ENCODE measurements at places on chromosomes 13 and 19. TPM values are rescaled to one million over a fixed set of nuclear protein-coding genes. Genes with fewer than 3 reads are reported as not detected.

DNA sequence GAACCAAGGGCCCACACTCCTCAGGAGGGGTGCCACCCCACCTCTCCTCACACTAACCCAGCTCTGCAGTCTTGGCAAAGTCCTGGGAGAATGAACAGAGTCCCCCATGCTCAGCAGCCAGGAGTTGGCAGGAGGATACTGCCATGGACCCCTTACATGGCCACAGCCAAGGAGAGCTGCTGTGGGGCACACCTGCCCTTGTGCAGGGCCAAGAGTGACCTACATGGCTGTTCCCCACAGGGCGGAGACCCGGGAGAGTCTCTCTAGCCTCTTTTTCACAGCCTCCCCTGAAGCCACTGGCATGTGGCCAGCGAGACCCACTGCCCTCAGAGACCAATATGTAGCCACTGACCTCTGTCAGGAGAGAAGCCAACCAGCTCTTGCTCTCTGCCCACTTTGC, 45.9 kb upstream of the VSTM2B start:
- DNase-seq = no peak

RXFP2 gene
- total RNA-seq = not detected

DNA sequence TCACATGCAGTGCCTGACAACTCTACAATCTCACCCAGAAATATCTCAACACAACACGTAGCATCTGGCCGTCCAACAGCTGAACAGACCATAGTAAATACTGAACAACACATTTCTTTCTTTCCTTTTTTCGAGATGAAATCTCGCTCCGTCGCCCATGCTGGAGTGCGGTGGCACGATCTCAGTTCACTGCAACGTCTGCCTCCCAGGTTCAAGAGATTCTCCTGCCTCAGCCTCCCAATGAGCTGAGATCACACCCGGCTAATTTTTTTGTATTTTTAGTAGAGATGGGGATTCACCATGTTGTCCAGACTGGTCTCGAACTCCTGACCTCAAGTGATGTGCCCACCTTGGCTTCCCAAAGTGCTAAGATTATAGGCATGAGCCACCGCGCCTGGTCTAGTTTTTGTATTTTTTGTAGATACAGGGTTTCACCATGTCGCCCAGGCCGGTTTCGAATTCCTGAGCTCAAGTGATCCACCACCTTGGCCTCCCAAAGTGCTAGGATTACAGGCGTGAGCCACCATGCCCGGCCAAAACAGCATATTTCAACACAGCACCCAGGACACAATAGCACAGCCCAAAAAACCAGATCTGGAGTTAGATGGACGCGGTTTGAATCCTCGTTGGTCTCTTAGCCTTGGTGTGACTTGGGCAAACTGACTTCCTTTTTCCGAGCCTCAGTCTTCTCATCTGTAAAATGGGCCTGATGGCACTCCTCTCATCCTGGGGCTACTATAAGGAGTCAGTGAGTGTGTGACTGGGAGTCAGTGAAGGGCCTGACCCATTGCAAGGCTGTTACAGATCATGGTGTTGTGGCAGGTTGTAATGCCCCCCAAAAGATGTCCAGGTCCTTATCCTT, 22.6 kb downstream of the CYP2A6 start:
- no peak for DNase-seq

OXGR1 gene
- total RNA-seq = not detected

Measured in fibroblast of lung (primary cell).